ENCODE measurements at places on chromosomes 12 and 14. TPM values are rescaled to one million over a fixed set of nuclear protein-coding genes. Genes with fewer than 3 reads are reported as not detected.

ARG2 gene
- total RNA-seq, result 10.2 TPM

NOVA1 gene
- total RNA-seq, result 0.68 TPM

GRCh38 chr12:124658806-124659402 lies 91.5 kb upstream of the NCOR2 start:
- no peaks in the 10 kb centered on the region for H3K27me3 ChIP-seq
- H3K4me1 ChIP-seq, result no peaks in the 10 kb centered on the region
- H3K36me3 ChIP-seq, result no peaks in the 10 kb centered on the region
- no peak overlapping the region for H3K4me3 ChIP-seq
- no peak for DNase-seq

TPPP2 gene
- total RNA-seq, result not detected

DNA sequence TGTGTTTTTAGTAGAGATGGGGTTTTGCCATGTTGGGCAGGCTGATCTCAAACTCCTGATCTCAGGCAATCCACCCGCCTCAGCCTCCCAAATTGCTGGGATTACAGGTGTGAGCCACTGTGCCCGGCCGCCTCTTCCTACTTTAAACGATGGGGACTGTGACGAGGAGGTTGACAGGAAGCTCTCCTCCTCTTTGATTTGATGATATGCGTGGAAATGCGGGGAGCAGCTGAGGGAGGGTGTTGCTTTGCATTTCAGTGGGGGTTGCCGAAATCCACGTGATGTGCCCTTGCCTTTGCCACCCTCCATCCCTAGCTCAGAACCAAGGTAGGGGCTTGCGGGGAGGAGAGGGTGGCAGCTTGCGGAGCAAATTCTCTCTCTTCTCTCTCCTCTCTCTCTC lies 189.6 kb downstream of the AACS start:
- H3K27me3 ChIP-seq, result peaks cover 100% of the 10 kb centered on the region
- H3K36me3 ChIP-seq, result no peaks in the 10 kb centered on the region
- H3K27ac ChIP-seq, result no peak overlapping the region
- no peak overlapping the region for H3K4me3 ChIP-seq
- no peaks in the 10 kb centered on the region for H3K4me1 ChIP-seq

DNA sequence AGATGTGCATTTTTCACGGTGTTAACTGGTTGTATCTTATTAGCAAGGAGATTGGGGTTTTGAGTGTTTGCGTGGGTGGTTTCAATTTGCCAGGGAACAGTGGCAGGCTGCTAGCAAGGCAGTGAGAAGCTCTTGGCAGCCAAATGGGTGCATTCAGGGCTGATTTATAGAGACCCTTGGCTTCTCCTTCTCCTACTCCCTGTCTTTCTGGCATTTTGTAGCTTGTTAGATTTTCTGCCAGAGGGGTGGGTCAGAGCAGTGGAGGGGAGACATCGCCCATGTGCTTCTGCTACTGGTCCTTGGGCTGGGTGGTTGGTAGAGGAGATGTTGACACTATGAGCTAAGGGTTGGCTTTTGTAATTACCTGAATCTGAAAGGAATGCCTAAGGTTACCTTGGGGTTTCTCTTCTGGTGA lies 9.6 kb downstream of the CALM1 start:
- no peak overlapping the region for H3K4me3 ChIP-seq
- peaks cover 14% of the 10 kb centered on the region for H3K36me3 ChIP-seq
- no peaks in the 10 kb centered on the region for H3K27me3 ChIP-seq
- H3K27ac ChIP-seq, result no peak overlapping the region

STRAP gene
- total RNA-seq, result 205 TPM

DNA sequence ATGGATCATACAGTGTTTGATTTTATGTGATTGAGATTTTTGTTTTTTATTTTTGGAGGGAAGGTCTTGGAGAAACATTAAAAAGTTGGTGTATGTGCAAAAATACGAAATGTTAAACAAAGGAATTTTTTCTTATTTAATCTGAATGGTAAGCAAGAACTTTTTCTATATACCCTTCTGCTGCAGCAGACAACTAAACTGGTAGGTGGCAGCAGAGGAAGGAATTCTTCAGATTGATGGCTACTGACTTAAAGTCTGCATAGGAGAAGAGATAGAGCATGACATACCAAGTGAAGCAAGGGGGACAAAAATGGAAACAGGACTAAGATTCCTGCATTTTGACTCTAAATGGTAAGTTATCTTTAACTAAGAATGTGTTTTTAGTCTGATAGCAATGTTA lies 42.0 kb upstream of the A2ML1 start:
- no peaks in the 10 kb centered on the region for H3K27me3 ChIP-seq
- peak; percentile 20 for DNase-seq
- no peak overlapping the region for H3K27ac ChIP-seq
- H3K4me3 ChIP-seq, result no peak overlapping the region

LRR1 gene
- total RNA-seq, result 16.1 TPM

IL31 gene
- not detected for total RNA-seq

GRCh38 chr12:123879691-123880090 lies 92.9 kb downstream of the CCDC92 start:
- H3K27me3 ChIP-seq, result peaks cover 99% of the 10 kb centered on the region
- H3K4me1 ChIP-seq, result no peaks in the 10 kb centered on the region
- H3K36me3 ChIP-seq, result no peaks in the 10 kb centered on the region

BBOF1 gene
- total RNA-seq, result 6.8 TPM

GRCh38 chr12:2248901-2249381 lies 196.2 kb downstream of the CACNA1C start:
- no peak overlapping the region for H3K4me3 ChIP-seq
- no peak overlapping the region for H3K27ac ChIP-seq
- no peak for DNase-seq
- H3K27me3 ChIP-seq, result peaks cover 98% of the 10 kb centered on the region
- no peaks in the 10 kb centered on the region for H3K4me1 ChIP-seq

- H3K27ac ChIP-seq, result peak overlapping the region; percentile 63
- H3K36me3 ChIP-seq, result 0 out of 2 replicates have a peak, but pooled peaks cover 6% of the 10 kb centered on the region
- H3K4me1 ChIP-seq, result peaks cover 43% of the 10 kb centered on the region
Observed at GRCh38 chr12:50282721-50283228, 545 bp downstream of the LIMA1 start.

- H3K4me3 ChIP-seq, result no peak overlapping the region
- peak; percentile 94 for DNase-seq
- H3K36me3 ChIP-seq, result no peaks in the 10 kb centered on the region
- peak overlapping the region; percentile 60 for H3K27ac ChIP-seq
- no peaks in the 10 kb centered on the region for H3K27me3 ChIP-seq
Observed at GRCh38 chr12:65756956-65757511, 67.2 kb upstream of the HMGA2 start.

DNA sequence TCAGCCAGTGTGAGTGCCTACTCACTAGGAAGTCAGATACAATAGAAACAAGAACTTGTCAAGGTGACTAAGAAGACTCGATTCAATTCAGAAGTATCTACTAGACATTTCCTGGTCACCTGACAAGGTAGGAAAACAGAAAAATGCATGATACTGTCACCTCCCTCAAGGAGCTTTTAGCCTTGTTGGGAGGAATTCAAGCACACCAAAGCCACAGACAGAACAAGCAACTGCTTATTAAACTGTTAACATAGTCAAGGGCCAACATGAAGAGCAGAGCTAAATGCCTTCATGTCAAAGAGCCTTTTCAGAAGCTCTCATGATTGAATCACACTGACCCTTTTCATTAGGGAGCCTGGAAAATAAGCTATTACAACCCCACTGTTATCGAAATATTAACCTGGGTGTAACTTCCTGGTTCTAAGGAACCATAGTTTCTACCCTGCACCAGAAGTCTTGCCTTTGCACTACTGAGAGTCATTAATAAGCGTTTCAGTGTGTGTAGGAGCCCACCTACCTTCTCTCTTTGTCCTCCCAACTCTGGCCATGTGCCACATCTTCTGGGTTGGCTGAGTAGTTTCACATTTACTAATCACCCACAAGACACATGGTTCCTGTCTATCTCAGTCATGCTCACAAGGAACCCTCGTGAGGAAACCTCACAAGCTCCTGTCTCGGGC lies 31.0 kb upstream of the LGALS3 start:
- H3K4me1 ChIP-seq, result peaks cover 65% of the 10 kb centered on the region
- H3K36me3 ChIP-seq, result no peaks in the 10 kb centered on the region
- no peaks in the 10 kb centered on the region for H3K27me3 ChIP-seq
- no peak overlapping the region for H3K4me3 ChIP-seq
- H3K27ac ChIP-seq, result peak overlapping the region; percentile 72
- DNase-seq, result no peak

Data from PC-9 (cell line).